ENCODE measurements at places on chromosomes 6 and 20.
A peak's percentile ranks its signal among the peaks of the same experiment; 100 is the strongest.

DNA sequence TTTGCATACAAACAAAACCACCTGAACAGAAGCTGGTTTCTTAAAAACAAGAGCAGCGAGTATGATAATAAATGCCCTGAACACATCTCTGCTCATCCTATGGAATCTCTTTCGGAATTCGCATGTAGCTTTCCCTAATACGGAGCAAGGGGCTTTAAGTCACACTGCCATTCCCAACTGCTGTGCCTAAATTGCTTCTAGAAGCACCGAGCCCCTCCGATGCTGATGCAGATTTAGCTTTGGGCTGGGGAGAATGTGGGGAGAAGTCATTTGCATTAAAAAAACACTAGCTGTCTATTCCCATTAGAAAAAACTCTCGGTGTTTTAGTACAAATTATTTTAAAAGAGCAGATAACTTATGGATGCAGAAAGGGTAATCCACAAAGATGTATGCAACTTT is 76.9 kb downstream of the CD83 start:
- DNase-seq = no peak

- no peak for DNase-seq
These were observed 178.7 kb downstream of the TBXT start for GRCh38 chr6:165988757-165989456.

DNA sequence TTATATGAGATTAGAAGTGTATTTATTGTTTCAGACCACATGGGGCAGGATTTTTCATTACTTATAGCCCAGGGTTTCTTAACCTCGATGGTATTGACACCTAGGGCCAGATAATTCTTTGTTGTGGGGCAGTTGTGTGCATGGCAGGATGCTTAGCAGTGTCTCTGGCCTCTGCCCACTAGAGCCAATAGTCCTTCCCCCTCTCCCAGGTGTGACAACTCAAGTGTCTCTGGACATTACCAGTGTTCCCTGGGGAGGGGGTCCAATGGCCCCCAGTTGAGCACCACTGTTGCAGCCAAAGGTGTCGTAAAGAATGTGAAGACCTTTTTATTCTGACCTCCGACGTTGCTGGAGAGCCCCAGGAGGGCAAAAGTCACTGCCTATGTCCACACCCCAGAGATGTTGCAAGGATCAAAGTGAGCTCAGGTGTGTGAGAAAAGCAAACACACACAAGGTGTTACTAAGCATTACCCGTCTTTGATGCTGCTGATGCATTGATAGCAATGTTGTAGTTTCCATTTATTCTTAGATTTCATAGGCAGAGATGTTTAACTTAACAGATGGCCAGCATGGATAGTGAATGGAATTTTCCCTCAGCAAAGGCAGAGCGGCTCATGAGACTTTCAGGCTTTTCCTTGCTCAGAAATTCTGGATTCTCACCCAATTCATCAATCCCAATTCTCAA is 22.2 kb downstream of the BANF2 start:
- no peak for DNase-seq

DNA sequence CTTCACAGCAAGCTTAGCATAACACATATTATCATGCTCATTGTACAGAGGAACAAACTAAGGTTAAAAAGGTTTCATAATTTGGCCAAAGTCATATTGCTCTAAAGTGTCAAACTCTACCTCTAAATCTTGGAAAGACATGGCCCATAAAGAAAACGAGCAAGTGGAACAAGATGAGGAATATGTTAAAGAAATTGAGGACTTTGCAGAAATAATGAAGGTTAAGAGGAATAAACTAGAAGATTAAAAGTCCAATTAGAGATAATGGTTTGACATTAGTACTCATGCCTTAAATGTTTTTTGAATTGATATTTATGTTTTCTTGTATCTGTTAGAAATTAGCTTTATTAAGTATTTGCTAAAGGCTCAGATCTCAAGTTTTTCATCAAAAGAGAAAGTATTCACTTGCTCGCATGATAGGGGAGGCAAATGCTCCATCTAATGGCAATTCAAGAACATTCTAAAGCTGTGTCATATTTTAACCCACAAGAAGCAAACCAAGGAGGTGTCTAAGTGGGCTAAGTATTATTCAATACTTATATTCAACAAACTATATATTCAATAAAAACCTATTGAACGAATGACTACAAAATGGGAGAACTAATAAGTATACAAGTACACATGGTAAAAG is 192.9 kb upstream of the SPTLC3 start:
- no peak for DNase-seq

DNA sequence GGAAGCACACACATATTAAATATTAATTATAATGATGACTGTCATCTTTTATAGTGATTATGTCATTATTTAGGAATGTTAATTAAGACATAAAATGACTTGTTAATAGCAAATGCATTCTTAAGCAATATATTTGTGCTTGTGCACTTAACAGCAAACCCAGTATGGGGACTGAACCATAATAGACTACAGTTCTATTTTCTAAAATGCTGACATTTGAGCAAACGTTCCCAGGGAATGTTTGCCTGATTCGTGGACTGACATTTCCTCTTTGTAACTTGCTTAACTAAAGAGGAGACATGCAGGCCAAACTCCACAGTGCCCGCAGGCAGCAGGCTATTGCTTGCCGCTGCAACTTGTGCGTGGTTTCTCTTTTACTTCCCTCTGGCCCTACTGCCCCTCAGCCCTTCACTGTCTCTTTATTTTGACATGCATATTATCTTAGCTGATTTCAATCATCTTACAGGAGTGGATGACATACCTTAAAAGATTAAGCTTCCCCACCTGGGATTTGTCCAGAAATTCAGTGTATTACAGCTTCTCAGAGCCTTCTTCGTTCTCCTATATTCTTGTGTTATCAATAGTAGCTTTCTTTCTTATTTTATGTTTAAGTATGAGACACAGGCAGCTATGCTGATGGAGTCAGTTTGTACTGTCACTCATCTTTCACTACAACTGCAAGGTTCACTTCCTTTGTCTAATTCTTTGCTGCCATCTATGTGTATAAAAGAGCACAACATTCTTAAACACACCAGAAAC is 141.5 kb downstream of the GMDS start:
- DNase-seq = no peak

- no peak for DNase-seq
These were observed 18.8 kb downstream of the SCAF8 start for GRCh38 chr6:154752022-154752421.

GRCh38 chr20:1505871-1506270 is 14.7 kb upstream of the SIRPB2 start:
- no peak for DNase-seq

DNA sequence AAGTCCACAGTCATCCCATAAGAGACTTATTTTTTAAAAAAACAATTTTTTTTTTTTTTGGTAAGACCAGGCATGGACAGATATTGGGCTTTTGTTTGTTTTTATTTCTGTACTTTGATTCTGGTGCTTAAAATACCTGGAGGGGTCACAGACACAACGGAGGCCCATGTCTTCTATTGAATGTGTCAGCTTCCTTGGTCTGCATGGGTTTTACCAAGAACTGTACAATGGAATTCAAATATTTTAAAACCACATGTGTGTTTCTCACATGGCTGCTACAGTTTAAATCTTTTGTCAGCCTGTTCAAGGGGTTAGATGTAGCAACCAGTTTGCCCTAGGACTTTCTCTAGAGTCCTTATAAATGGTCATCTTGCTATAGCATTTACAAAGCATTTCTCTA is 139.8 kb downstream of the SOX4 start:
- DNase-seq = no peak

- no peak for DNase-seq
These were observed 6.5 kb upstream of the TUBB2B start for GRCh38 chr6:3233904-3234303.

DNA sequence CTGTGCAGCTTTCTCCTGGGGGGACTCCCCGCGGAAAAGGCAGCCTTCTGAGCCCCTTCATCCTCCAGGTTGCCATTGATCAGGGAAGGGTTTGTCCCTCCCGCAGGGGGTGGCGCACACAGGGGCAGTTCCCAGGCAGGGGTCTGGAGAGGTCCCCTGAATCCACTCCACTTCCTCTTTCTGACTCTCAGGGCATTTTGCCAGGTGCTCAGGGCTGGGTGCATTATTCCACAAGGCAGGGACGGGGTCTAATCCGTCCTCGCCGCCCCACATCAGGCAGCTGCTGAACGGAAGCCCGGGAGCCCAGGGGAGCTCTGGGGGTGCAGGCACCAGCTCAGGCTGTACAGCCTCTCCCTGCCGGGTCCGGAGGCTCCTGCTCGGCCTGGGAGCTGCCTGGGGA is 180.9 kb downstream of the TTLL2 start:
- DNase-seq = no peak

DNA sequence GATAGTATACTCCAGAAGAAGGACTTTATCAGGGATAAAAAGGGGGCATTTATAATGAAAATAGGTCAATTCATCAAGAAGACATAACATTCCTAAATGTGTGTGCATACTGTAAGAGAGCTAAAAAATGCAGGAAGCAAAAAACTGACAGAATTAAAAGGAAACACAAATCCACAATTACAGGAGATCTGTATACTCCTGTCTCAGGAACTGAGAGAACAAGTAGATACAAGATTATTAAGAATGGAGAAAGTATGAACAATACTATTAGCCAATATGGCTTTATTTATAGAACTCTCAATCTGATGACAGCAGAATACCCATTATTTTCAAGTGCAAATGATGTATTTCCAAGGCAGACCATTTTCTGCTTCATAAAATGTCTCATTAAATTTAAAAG is 167.7 kb upstream of the BMP5 start:
- no peak for DNase-seq

DNA sequence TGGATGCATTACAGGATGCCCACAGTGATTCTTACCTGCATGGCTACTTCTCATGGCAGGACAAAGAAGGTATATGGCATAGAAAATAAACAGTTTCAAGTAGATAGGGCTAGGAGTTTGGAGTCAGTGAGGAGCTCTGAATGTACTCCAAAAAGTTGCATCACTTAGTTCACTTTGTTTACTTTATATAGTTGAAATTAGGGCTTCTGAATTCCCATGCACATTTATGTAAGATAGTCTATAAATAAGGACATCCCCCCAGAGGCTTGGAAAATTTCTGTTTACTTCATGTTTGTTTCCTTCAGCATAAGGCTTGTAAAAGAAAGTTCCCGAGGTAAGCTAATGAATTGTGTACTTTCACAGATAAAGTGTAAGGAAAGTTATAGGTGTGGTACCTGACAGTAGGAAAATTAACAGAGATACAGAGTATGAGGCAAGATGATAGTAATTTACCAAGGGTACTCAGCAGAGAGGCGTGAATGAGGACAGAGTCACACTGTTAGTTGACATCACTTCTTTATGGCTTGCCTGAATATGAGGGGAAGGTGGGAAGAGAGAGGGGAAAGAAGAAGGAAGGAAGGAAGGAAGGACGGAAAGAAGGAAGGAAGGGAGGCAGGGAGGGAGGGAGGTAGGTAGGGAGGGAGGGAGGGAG is 51.1 kb downstream of the ADTRP start:
- DNase-seq = no peak

- DNase-seq = no peak
These were observed 63.4 kb upstream of the ELOVL5 start for GRCh38 chr6:53412021-53412715.

DNA sequence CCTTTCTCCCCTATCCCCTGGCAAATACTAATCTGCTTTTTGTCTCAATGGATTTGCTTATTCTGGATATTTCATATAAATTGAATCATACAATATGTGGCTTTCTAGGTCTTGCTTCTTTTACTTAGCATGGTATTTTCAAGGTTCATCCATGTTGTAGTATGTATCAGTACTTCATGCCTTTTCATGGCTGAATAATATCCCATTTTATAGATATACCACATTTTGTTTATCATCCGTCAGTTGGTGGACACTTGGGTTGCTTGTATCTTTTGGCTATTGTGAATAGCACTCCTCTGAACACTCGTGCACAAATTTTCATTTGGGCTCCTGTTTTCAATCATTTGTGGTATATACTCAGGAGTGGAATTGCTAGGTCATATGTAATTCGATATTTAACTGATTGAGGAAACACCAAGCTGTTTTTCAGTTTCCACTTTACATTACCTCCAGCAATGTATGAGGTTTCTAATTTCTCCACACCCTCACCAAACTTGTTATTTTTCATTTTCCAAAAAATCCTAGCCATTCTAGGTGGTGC is 30.5 kb upstream of the RIPPLY2 start:
- DNase-seq = no peak

- no peak for DNase-seq
These were observed 169.8 kb downstream of the ERMARD start for GRCh38 chr6:169921217-169921616.

GRCh38 chr6:102038964-102039363 is 645.5 kb downstream of the GRIK2 start:
- no peak for DNase-seq

DNA sequence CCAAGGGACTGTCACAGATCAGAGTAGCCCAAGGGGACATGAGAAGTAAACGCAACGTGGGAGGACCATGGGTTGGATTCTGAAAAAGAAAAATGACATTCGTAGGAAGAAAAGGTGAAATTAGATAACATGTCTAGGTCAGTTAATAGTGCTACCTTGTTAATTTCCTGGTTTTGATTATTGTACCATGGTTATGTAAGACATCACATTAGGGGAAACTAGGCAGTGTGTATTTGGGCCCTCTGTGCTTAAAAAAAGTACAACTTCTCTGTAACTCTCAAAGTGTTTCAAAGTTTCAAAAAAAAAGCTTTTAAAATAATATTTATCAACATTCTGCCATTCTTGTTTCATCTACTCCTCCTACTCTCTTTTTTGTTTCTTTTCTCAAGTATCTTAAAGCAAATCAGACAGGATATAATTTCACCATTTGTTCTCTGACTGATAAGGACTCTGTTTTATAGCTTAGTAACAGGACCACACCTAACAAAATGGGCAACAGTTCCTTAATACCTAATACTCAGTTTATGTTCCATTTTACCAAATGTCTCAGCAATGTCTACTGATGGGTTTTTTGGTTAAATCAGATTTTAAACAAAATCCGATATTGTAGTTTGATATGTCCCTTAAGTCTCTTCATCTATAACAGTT is 97.1 kb upstream of the PLCB4 start:
- no peak for DNase-seq

DNA sequence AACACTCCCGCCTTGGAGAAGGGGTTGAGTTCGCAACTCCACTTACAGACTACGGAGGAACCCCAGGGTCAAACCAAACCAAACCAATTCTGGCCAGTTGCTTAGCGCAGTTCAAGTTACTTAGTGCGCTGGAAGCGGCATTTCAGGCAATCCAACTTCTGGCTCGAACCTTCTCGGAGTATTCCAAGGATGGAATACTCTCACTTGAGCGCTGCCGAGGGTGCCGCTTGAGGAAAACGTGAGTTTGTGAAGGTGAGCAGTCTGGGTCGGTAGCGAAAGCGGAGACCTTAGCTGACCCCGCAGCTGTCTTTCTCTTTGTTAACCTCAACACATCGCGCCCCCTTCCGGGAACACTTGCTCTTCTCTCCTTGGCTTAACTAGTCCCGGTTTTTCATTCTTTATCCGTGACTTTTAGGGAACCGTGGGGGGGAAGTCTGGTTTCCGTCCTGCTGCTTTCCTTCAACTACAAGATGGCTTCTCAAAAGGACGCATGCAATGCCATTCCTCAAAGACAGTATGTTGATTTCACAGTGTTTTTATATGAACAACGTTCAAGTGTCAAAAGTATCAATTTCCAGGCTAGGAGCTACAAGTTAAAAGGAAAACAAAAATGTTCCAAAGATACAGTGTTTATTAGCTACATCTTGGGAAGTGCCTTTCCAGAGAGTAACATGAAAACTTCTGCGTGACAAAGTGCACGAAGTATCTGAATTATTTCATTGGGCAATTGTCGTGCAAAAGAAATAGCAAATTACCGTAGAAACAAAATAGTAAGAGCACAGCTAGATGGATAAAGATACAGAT is 741 bp upstream of the PNISR start:
- peak; percentile 60 for DNase-seq

GRCh38 chr6:138897031-138897430 is 91.0 kb downstream of the REPS1 start:
- DNase-seq = no peak

GRCh38 chr6:52522655-52523054 is 54.2 kb downstream of the TRAM2 start:
- DNase-seq = no peak
